ENCODE measurements at places on chromosomes 5 and 9.

DNA sequence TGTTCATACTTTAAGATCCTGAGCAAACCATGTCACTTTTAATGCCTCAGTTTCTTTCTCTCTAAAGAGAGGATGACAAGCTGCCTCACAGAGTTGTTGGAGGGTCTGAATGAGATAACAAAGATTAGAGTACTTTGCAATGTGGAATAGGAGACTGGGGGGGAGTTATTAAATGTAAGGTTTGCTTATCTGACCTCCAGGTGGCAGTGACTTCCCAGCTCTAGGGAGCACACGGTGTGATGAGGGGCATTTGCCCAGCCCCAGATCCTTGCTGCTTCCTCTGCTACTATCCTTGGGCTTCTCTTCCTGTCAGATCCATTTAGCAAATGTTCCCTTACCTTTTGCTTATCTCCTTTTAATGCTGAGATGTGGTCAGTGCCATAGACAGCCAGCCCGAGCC is 30.7 kb downstream of the ENHO start:
- no peak for DNase-seq

- no peak for DNase-seq
These were observed 24.5 kb downstream of the CDC42SE2 start for GRCh38 chr5:131288328-131288727.

GRCh38 chr5:126745259-126745992 is 31.5 kb upstream of the LMNB1 start:
- no peak for DNase-seq

- no peak for DNase-seq
These were observed 65.9 kb downstream of the NSG2 start for GRCh38 chr5:174111287-174111973.

DNA sequence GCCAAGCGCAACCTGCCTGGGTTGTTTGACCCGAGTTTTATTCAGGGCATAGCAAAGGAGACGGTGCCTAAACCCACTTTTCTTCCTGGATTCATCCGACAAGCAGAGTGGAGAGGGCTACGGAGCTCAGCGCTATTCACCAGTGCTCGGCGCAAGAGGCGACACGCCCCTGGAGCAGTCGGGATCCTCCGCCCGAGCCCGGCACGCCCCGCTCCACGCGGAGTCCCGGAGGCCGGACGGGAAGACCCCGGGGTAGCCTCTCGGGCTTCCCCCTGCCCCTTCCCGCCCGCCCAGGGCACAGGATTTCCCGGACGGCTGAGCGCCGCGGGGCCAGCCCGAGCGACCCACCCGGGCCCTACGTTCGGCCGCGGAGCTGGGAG is 427 bp downstream of the SERINC5 start:
- no peak for DNase-seq

DNA sequence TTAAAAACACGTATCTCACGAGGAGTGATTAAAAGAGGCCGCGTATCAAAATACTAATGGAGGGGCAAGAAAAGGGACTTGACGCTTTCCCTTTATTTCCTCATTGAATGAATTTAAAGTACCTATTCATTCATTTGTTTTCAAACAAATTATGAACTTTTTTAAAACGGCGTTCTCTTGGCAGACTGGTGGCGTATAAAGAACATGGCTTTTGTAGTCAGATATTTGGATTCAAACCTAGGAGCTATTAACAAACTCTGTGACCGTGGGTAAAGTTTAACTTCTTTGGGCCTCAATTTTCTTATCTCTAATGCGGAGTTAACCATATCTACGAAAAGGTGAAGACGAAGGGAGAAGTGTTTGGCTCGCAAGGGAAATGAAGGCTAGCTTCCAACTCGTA is 876 bp downstream of the CAAP1 start:
- DNase-seq, result no peak

DNA sequence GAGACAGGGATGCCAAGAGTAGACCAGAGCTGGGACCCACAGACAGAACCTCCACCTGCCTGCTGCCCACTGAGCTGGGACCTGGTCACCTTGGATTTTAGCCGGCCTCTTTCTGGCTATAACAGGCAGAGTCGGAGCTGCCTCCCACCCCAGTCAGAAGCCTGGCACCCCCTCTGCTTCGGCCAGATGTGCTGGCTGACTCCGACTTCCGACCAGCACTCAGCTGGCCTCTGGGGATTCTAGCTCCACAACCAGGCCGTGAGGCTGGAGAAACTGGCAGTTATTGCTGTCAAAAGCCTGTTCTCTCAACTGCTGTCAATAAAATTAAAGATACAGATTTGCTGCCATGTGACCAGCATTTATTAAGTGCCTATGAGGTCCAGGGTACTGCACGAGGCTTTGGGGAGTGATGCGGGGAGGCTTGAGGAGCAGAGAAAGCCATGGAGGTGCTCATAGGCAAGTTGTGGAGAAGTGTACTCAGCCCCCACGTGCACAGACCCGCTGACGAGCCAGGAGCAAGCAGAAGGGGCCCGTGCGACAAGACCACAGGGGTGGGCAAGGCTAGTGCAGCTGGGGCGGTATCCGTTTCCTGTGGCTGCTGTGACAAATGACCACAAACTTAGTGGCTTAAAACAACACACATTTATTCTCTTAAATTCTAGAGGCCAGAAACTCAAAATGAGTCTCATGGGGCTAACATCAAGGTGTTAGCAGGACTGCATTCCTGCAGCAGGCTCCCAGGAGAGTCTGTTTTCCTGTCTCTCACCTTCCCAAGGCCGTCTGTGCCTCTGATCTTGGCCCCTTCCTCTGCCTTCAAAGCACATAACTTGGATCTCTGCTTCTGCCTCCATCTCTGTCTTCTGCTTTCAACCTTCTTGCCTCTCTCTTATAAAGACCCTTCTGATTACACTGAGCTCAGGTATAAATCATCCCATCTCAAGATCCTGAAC is 13.1 kb downstream of the GFI1B start:
- no peak for DNase-seq

GRCh38 chr5:174799121-174799520 is 74.7 kb downstream of the MSX2 start:
- no peak for DNase-seq

DNA sequence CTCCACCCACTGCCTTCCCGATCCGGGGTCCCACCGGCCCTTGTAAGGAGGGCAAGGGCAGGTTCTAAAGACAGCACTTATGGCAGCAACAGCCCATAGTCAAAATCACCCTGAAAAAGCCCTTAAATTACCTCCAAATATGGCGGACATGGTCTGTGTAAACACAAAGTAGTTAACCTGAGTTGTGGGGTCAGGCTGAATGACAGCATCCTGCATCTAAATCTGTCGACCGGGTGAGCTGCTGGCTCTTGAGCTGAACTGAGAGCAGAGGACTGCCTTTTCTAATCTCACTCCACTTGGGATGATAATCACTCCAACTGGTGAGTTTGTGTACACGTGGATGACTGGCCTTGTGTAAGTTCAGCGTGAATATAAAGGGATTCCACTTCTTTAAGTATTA is 249.6 kb downstream of the DENND1A start:
- no peak for DNase-seq

DNA sequence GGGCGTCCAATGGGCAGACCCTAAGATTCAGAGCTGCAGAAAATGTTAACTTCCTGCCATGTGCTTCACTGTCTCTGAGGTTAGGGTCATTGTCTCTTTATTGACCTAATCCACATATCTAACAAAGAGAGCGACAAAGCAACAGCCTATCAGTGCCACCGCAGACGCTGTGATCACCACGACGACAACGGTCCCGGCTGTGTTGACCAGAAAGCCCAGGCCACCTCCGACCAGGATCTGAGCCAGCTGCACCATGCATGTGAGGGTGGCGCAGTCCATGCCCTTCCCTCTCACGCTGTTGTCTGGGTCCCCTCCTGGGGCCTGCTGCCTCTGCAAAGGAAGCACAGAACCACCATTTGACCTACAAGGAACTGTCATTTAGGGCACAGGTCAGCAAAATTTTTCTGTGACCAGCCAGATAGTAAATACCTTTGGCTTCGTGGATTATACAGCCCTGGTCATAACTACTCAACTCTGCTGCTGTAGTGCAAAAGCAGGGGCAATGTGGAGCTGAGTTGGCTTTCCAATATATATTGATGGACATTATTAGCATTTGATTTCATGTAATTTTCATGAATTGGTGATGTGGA is 8.5 kb downstream of the RXFP3 start:
- no peak for DNase-seq

- no peak for DNase-seq
These were observed 75.9 kb downstream of the AUH start for GRCh38 chr9:91285729-91286353.

DNA sequence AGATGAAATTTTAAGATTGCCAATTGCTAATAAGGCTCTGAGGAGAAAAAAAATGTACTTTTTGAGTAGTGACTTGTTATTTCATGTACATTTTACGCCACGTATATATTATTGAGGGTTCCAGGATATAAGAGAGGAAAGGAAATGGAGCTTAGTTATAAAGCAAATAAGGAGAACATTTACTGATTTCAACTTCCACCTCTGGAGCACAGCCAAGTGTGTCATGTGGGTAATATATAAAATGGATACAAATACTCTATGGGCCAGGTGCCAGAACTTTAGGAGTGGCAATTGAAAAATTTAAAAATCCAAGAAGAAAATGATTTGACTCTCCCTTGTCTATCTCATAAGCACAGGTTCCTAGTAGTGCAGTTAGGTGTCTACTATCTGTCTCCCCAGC is 45.0 kb upstream of the VLDLR start:
- no peak for DNase-seq

DNA sequence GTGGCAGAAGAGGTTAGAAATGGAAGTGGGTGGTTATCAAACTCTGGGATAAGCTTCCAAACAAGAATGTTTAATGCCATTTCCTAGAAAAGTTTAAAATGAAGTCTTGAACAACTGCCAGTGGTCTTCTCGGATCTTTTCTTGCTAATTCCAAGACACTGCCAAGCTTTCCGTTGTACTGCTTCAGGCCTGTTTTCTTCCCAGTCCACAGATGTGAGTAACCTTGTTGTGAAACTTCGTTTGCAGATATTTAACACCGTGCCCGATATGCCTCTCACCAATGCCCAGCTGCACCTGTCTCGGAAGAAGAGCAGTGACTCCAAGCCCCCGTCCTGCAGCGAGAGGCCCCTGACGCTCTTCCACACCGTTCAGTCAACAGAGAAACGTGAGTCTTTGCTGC is 269.8 kb downstream of the NR3C1 start:
- DNase-seq, result no peak

GRCh38 chr9:8867148-8867547 is 1067.6 kb upstream of the DMAC1 start:
- no peak for DNase-seq

DNA sequence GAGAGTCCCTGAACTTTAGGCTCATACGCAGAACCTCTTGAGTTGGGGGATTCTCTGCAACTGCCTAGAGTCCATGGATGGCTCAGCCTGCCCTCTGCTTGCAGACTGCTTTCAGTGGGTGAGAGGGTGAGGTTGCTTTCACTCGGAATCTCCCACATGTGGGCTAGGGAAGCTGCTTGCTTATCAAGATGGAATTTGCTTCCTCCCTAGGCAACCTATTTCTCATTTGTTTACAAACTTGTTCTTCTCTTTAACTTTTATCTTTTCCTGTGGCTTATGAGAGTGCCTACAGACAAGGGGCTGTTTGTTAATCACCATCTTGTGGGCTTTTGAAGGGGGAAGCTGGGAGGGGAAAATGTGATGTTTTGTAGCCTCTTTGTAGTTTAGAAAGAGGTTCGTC is 10.0 kb downstream of the TLE4 start:
- no peak for DNase-seq

- DNase-seq, result no peak
These were observed 246.9 kb downstream of the TLR4 start for GRCh38 chr9:117951127-117951526.

DNA sequence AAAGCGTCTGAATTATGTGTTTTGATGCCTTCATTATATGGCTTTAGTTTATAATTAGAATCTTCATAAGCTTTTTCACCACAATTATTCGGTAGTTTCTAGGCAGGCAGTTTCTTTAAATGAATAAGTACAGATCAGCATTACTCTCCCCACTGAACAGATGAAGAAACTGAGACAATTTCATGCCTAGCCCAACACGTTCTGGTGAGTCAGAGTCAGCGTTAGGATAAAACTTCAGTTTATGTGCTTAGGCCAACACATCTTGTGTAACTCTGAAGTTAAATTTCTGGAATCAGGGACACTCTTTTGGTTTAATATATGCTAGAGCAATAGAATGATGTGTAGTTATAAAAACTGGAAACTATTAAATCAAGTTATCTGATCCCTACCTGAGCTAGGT is 186.7 kb upstream of the ELL2 start:
- DNase-seq, result no peak

- no peak for DNase-seq
These were observed 28.5 kb upstream of the ANXA6 start for GRCh38 chr5:151186052-151186451.

DNA sequence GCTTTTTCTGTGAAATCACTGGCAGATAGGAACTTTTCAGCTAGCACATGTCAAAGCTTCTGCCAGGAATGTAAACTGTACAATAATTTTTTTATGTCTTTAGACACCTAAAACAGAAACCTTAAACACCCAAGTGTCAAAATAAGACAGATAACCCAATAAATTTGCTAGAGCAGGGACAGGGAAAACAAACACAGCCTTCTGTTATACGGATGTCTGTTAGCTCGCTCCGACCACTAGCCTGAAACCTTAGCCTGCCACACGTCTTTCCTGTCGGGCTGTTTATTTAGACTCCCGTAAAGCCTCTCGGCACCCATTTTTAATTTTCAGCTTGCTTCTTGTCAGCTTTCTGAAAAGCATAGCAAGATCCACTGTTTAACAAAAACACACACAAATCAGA is 355.4 kb upstream of the SLC24A2 start:
- DNase-seq, result no peak

- DNase-seq, result no peak
These were observed 10.8 kb upstream of the FOXD1 start for GRCh38 chr5:73459366-73459765.

DNA sequence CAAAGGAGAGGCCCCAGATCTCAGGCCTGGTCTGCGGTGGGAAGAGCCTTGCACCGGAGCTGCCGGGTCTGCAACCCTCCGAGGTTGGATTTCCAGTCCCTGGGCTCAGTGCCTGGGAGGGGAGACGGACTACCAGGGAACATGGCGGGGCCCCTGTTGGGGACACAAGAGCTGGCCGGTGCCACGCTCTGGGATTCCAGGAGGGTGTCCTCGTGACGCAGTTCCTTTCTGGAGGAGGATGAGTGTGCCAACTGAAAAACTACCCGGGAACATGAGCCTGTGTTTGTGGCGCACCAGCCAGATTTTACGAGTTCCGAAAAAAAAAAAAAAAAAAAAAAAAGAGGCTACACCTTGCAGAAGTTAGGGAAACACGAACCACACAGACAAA is 9.0 kb downstream of the NRARP start:
- no peak for DNase-seq

DNA sequence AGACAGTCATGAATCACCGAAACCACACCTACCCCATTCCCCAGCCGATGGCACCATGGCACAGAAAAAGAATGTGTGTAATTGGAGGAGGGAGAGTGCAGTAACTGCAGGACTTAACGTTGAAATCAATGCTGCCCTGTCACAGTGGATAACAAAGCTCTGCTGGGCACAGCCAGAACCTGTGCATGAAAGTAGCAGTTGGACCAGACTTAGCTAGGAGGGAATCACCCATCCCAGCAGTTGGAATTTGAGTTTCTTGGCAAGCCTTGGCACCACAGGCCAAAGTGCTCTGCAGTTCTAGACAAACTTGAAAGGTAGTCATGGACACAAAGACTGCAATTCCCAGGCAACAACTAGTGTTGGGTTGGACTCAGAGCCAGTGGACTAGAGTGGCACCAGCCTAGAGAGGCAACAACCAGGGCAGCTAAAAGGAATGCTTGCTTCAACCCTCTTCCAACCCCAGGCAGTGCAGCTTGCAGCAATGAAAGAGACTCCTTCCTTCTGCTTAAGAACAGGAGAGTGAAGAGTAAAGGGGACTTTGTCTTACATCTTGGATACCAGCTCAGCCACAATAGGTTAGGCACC is 19.1 kb downstream of the TMEM232 start:
- DNase-seq, result no peak

GRCh38 chr5:135379046-135379654 is 19.9 kb downstream of the MACROH2A1 start:
- DNase-seq, result no peak

Measured in cortex of kidney (tissue), 1 donor.